ENCODE measurements at places on chromosomes 6 and 20.
A peak's percentile ranks its signal among the peaks of the same experiment; 100 is the strongest.

DNA sequence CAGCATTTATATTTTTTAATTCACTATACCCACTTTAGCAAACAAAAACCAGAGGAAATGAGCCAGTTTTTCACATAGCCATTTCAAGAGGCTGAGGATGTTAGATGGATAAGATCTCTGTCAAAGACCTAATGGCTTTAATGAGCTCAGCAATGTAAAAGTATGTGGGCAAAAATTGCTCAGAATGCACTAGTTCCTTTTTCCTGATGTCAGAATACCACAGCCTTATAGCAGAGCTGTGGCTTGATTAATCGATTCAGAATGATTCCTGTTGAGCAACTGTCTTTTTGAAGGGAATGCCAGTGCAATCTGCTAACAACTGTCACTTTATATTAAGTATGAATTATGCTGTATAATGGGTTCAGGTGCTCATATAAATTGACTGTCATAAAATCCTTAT is 100.6 kb upstream of the HIVEP1 start:
- DNase-seq, result no peak

DNA sequence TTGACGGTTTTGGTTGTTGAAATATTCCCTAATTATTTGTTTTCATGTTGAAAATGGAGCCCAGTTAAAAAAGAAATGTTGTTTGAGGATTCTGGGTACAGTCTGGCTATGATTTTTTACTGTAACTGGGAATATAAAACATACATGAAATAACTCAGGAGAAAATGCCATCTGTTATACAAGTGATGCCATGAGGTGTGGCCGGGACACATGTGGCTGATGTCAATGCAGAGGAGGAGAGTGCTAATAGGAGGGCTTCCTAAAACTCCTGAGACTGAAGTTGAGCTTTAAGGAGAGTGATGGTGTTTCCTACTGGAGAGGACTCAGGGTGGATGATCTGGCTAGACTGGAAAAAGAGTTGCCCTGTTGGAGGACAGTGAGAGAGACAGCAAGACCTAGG is 12.7 kb downstream of the SCAND1 start:
- no peak for DNase-seq

- DNase-seq, result no peak
Observed at GRCh38 chr6:134880487-134881190, 69.3 kb downstream of the ALDH8A1 start.

GRCh38 chr20:58245181-58245891 is 16.9 kb upstream of the ANKRD60 start:
- no peak for DNase-seq

DNA sequence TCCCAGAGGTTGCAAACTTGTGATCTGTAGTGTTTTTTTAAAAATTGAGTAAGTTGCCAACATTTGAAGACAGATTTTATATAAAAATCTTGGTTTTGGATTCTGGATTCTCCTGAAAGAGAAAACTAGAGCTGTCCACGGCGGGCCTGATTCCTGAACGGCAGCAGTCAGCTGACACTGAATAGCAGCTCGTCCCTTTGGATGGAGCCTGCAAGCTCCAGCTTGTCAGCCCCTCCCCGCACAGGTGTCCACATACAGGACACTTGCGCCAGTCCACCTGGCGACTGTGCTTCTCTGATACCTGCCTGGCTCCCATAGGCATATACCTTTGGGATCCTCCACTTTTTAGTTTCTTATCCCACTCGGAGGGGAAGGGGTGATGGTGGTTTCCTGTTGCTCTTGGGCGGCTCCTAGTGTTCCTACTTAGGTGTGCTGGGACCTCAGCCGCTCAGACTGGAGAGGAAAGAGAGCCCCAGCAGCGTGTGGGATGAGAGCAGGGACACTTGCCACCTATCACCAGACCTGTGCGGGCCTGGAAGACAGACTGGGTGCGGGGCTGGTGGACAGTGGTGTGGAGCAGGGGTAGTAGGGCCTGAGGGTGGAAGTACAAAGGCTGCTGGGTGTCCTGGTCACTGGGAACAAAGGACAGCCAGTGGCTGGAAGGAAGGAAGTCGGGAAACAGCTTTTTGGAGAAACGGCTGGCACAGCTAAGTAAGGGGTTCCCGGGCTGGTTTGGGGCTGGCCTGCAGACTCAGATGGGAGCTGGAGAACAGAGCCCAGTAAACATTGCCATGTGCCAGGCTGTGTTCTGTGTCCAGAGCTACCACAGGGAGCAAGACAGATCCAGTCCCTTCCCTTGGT is 18.3 kb downstream of the GHRH start:
- no peak for DNase-seq

GRCh38 chr6:19002976-19003560 is 615.9 kb downstream of the RNF144B start:
- no peak for DNase-seq

DNA sequence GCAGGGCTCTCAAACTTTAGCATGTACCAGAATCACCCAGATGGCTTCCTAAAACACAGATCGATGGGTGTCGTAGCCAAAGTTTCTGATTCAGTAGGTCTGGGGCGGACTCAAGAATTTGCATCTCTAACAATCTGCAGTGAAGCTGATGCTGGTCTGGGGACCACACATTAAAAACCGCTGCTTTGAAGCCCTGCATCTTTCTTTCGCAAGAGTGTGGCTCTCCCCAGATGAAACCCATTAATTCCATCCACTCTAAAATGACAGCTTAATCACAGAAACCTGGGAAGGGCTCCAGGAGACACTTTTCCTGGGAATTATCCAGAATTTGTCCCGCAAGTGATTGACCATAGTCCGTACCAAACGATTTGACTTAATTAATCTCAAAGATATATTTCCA is 319.8 kb upstream of the PLCB4 start:
- DNase-seq, result no peak

DNA sequence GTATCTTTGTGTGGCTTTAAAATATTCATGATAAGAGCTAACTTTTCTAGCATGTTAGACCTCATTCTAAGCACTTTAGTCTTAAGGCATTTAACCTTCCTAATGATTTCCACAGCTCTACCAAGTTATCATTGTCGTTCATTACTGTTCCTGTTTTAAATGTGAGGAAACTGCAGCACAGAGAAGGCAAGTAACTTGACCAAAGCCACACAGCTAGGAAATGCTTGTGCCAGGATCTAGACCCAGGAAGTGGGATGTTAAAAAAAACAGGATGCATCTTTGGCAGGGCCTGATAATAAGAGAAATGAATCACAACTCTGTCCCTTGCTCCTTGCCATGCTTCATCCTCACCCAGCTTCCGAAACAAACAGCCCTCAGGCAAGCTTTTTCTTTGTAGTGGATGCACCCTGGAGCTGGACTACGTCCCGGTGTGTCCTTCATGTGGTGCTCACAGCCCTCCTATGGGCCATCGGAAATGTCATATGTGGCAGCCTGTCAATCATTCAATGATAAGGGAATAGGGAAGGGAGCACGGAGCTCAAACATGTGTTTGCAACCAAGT is 196.9 kb upstream of the RREB1 start:
- DNase-seq, result no peak

DNA sequence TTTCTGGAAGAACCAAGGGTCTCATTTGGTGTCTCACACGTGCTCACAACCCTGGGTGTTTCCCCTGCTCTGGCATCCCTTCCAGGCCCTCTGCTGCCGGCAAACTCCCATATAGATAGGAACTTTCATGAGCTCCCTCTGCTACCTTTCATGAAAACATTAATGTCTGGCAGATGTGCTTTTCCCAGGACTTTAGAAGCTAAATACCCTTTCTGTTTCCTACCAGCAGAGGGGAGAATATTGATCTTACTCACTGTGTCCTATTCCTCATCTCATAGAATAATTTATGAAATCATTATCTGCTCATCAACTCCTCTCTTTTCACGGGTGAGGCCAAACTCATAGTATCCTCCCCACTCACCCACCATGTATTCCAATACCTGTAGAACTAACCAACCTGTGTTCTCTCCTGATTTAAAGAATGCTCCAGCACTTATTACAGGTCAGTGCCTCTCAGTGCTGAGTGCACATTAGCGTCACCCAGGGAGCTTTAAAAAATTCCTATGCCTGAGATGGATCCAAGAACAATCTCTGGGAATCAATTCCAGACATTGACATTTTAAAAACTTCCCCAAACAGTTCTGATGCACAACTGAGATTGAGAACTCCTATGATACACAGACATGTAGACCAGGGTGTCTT is 298.5 kb upstream of the JAG1 start:
- DNase-seq, result no peak

- DNase-seq, result no peak
Observed at GRCh38 chr6:56040889-56041301, 165.5 kb upstream of the BMP5 start.

- DNase-seq, result no peak
Observed at GRCh38 chr20:49344975-49345374, 67.1 kb upstream of the ZNFX1 start.

DNA sequence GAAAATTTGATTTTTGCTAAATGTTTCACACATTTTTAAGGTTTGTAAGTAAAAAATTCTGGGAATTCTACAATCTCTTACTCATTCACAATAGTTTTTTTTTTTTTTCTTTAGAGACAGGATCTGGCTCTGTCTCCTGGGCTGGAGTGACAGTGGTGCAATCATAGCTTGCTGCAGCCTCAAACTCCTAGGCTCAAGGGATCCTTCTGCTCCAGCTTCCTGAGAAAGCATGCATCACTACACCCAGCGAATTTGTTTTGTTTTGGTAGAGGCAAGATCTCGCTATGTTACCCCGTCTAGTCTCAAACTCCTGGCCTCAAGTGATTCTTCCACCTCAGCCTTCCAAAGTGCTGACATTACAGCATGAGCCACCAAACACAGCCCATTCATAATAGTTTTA is 232.8 kb downstream of the GJA1 start:
- DNase-seq, result no peak

- no peak for DNase-seq
Observed at GRCh38 chr6:46062312-46062711, 46.7 kb upstream of the CLIC5 start.

GRCh38 chr20:34311118-34312023 is 8.2 kb upstream of the AHCY start:
- no peak for DNase-seq

GRCh38 chr6:48080227-48081009 is 30.6 kb downstream of the PTCHD4 start:
- DNase-seq, result no peak

DNA sequence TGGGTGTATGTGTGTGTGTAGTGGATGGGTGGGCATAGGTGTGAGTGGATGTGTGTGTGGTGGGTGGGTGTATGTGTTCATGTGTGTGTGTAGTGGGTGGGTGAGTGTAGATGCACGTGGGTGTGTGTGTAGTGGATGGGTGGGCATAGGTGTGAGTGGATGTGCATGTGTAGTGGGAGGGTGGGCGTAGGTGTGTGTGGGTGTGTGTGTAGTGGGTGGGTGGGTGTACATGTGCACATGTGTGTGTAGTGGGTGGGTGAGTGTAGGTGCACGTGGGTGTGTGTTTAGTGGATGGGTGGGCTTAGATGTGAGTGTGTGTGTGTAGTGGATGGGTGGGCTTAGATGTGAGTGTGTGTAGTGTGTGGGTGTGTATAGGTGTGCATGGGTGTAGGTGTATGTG is 104.4 kb downstream of the MYLK4 start:
- no peak for DNase-seq

- peak; percentile 91 for DNase-seq
Observed at GRCh38 chr6:37171970-37172812, 2.2 kb downstream of the PIM1 start.

- DNase-seq, result no peak
Observed at GRCh38 chr20:38242848-38243708, 17.5 kb downstream of the KIAA1755 start.

DNA sequence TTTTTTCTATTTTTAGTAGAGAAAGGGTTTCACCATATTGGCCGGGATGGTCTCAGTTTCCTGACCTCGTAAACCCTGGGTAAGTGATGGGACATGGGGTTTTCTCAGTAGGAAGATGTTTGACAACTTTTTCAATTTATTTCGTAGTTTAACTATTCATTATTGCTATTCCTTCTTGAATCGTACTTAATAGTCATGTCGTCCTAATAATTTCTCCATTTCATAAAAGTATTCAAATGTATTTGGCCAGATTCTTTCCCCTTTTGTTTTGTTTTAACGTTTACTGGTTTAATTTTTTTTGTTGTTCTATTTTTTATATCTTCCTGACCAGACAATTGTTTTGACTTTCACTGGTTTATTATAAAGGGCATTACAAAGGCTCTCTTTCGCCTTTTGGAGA is 16.3 kb downstream of the GPX5 start:
- DNase-seq, result no peak

DNA sequence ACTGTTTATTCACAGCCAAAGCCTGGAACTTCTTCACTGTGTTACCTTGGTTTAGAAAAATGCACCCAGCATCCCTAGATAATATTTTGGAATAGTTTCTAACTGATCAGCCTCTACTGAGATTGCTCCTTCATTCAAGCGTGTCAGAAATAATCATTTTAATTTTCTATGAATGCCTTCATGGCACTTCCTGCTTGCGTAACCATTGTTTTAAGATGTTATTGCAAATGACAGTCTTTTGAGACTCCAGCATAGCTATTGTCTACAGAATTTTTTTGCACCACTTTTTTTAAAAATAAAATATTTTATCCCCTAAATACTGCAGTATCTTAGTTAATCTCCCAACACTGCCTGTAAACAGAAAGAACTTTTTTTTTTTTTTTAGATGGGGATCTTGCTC is 213.1 kb downstream of the PHACTR1 start:
- DNase-seq, result no peak

DNA sequence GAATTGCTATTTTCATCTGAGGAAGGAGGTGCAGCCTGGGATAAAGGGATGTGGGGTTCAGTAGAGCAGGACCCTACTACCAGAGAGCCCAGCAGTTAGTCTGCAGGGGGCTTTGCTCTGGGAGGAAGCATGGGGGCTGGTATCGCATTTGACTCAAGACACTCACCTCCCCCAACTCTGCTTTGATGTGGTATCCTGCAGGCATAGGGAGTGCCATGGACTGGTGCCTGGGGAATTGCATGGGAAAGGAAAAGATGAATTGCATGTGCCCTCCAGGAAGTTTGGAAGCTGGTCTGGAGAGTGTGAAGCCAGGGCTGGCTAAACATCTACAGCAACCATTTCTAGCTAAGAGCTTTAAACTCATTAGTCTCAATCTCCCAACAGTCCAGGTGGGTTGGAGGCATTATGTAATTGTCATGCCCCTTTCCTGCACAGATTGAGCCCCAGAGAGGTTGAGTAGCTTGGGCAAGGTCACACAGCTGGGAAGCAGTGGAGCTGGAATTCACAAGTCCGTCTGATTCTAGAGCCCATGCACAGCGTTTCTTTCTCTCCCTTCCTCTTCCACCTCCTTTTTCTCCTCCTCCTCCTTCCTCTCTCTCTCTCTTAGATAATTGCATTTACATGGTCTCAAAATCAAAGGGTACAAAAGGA is 26.2 kb upstream of the PNPLA1 start:
- DNase-seq, result no peak

DNA sequence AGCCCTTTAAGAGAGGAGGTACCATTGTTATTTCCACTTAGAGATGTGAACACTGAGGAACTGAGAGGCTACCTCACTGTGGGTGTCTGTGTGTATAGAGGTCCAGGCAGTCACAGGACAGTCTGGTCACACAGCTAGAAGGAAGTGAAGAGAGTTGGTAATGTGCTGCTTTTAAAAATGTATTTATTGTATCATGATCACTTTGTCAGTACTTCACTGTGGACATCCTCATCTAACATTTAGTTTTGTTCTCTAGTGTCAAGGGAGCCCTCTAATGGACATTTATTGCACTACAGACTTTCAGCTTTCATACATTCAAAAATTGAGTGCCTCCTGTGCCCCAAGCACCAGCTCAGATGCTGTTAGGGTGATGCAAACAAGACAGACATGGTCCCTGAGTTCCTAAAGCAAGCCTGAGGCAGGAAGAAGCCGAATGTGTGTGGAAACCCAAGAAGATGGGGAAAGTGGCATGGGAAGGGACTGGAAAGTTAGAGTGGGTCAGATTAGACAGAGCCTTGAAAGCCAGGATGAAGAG is 123.0 kb downstream of the SLC16A10 start:
- DNase-seq, result no peak
